ENCODE measurements at places on chromosomes 11 and 22. TPM values are rescaled to one million over a fixed set of nuclear protein-coding genes. Genes with fewer than 3 reads are reported as not detected.

The FBXO7 gene
- total RNA-seq = 103 TPM

The SEPTIN5 gene
- 1.5 TPM for total RNA-seq

GRCh38 chr22:21026783-21027692 lies 5.3 kb downstream of the SLC7A4 start:
- no peak for DNase-seq

DNA sequence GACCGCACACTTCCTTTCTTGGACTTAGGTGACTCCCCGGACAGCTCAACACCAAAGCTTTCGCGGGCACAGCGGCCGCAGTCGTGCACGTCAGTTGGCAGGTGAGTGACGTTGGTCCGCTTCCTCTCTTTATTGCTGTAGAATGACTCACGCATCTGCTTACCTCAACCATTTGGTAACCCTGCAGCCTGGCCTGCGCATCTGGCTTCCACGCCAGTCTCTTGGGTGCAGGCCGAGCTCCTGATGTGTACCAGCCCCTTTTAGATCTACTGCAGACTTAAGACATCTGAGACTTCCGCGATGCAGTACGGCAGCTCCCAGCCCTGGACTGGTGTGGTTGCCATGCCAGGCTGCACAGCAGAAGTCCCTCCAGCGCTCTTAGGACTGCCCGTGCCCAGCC lies 12.4 kb upstream of the TRMU start:
- no peak for DNase-seq

Data from naive thymus-derived CD8-positive, alpha-beta T cell (primary cell).